ENCODE measurements at places on chromosomes 12 and 14.

- no peak for DNase-seq
Observed at GRCh38 chr12:57159311-57159710, 11.9 kb upstream of the LRP1-AS start.

DNA sequence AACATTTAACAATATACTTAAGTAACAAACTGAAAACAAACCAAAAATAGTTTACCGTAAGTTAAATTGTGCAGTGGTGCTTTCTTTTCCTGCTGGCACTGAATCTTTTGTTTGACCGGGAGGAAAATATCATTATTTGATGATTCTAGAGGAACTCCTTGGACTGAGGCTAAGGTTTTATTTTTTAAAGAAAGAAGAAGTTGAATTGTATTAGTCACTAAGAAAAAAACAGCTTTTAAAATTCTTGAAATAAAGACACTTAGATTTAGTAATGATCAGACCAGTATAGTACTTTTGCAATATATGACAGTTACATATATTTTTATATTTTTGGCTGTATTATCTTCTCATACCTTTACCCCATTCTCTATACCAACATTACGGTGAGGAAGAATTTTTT, 10.3 kb downstream of the MIS18BP1 start:
- no peak for DNase-seq

GRCh38 chr12:49619286-49619685, 4.1 kb upstream of the PRPF40B start:
- DNase-seq = peak; percentile 82

DNA sequence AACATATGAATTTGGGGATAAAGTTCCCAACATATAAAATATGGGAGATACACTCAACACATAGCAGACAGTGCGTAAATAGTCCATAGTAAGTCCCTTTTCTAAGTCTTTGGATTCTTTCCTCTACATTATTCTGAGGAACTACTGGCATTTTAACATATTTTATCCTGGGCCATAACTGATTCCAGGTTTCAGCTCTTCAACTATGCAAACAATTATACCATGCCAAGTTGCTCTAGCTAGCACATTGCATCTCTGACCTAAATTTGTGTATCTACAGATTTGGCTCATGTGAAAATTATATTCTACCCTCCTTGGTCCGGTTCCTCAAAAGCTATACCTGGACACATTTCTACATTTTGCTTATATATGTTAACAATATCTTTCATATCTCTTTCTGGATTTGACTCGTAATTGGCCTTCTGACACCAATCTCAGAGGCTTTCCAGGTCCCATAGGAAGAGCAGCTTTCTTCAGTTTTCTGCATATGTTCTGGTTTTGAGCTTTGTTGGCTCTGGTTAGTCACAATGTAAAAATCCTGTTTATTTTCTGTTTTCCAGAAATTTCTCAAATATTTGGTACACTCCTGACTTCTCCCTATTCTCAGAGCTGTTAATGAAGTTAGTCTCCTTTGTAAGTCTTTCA, 305.4 kb downstream of the BMP4 start:
- no peak for DNase-seq

- DNase-seq = no peak
Observed at GRCh38 chr12:93245543-93245942, 132.2 kb upstream of the NUDT4 start.

DNA sequence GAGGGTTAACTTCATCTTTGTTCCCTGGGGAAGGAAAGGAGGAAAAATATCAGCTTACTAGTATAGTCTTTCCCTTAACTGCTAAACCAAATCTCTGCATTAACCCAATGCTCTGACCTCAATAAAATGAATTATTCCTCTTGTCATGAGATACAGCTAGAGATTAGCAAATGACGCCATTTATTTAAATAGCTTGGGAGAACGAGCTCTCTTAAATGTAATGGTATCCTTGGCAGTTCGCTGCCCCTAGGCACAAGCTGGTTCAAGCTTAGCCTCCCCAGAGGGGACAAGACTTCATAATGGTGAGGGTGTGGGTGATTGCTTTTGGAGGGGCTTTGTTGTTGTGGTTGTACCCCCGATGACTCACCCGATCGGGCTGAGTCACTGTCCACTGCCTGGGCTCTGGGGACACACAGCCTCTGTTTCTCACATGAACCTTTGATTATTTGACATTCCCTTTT, 19.6 kb downstream of the FNTB start:
- DNase-seq = no peak

DNA sequence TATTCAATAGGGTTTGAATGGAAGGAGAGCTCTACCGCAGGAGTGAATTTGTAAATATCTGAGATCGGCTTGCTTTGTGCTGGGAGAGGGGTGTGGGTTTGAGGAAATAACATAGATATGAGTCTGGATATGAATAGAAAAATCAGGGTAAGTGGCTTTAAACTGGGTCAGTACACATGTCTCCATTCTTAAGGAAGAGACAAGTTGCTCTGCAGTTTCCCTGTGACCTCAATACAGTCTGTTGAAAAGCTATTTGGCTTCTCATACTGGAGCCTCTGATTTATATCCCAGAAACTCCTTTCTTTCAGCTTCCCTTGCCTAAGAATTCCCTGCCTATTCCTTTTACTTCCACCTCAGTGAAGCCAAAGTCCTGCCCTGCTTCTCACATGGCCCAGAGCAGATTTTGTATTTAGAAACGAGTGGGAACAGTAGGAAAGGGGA, 153.5 kb upstream of the ATF7IP start:
- DNase-seq = no peak

- peak; percentile 11 for DNase-seq
Observed at GRCh38 chr14:51118993-51119392, 24.1 kb upstream of the TRIM9 start.

GRCh38 chr14:56172571-56172971, 54.4 kb downstream of the PELI2 start:
- peak; percentile 57 for DNase-seq

DNA sequence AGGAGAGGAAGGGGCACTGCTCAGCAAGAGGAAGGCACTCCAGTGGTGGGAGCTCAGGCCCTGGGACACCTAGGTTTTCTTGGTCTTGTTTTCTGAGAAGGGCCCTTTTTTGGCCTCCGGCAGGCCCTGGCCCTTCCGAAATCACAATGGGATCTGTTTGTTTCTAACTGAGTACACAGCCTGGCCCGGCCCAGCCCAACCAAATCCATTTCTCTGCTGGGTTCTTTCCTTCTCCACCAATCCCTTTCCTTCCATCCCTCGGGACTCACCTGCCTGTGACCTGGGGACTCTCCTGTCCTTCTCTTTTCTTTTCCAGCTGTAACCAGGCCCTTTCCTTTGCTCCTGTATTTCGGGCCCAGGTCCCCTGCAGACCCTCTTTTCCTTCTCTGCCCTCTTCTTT, 18.6 kb downstream of the TEAD4 start:
- DNase-seq = no peak

GRCh38 chr14:93538413-93538812, 107.7 kb downstream of the UNC79 start:
- peak; percentile 32 for DNase-seq

GRCh38 chr14:56759094-56759493, 51.2 kb downstream of the OTX2 start:
- no peak for DNase-seq

- no peak for DNase-seq
Observed at GRCh38 chr12:53973236-53974042, 513 bp downstream of the HOXC11 start.

DNA sequence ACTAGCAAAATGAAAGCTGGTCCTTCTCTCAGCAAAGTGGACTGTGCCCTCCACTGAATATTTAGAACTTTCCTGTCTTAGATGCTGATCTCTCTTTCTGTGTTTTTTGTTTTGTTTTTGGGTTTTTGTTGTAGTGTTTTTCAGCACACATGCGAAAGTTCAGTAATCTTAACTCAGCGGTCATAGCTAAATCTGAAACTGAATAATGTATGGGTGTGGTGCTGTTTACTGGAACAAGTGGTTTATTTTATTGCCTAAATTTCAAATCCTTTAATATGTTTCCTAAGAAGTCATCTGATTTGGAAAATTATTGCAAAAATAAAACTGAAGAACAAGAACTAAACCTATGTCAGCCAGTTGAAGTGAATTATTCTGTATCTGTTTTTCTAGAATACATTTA, 116.0 kb upstream of the LRIG3 start:
- no peak for DNase-seq

GRCh38 chr12:54443446-54443845, 24.4 kb upstream of the ITGA5 start:
- no peak for DNase-seq

GRCh38 chr14:42214981-42215491, 608.4 kb downstream of the LRFN5 start:
- DNase-seq = peak; percentile 95

DNA sequence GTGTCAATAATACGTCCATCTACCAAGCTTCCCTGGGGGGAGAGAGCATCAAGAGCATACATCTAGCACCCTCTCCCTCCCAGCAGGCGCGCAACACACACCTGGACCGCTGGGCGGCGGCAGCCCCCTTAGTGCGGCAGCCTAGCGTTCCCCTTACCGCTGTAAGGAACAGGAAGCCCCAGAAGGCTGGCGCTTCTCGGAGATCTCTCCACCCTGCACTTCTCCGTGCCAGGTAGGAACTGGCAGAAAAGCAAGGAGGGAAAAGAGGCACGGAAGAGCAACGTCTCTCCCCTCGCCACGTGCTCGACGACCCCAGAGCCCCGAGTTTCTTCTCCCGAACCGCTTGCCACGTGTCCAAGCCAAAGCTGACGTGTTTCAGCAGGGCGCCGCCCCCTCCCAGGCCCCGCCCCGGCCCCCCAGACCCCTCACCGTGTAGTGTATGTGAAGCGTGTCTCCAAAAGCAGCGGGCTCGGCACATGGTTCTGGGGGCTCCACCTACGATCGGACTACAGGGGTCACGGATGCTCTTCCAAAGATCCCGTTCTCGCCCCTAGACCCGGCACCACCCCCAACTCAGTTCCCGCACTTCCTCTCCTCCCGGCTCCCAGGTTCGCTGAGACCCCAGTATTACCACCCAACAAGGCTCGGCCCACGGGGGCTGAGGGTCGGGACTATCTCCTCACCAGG, 532 bp downstream of the FKBP11 start:
- peak; percentile 53 for DNase-seq

- DNase-seq = no peak
Observed at GRCh38 chr14:89953602-89954001, 928 bp downstream of the EFCAB11 start.

DNA sequence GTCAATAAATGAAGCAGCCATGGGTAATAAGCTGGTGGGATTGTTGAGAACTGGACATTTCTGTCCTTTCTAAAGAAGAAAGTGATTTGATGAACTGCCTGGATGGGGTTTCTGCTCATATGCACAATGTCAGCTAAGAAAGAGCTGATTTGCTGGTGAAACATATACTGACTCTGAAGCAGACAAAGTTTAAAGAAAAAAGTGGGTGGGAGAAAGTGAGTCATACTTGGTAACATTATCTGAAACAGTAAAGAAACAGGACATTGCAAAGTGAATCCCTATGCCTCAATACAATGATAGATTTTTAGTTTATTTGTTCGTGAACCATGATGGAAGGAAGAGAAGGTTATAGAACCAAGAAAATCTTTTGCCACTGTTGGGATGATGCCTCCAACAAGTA, 95.6 kb upstream of the DNM1L start:
- no peak for DNase-seq

- DNase-seq = no peak
Observed at GRCh38 chr12:105980533-105980932, 158.2 kb downstream of the NUAK1 start.

- peak; percentile 65 for DNase-seq
Observed at GRCh38 chr14:91573894-91574837, 64.1 kb upstream of the PPP4R3A start.

DNA sequence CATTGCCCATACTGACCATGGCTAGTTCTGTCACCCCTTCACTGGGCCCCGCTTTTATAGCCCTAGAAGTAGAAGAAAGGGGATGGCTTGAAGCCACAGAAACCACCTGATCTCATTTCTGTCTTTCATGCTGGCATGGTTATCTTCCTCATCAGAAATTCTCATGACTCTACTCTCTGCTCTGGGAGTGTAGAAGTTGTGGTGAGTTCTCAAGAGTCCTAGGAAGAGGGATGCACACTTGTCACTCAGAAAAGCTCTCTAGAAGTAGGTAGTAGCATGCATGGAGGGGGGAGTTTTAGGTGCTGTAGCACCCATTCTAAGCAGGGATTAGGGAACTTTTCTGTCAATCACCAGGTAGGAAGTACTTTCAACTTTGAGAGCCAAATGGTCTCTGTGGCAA, 6.1 kb upstream of the CMA1 start:
- no peak for DNase-seq

GRCh38 chr14:52283099-52283498, 15.6 kb downstream of the PTGDR start:
- DNase-seq = no peak
